ENCODE measurements at places on chromosomes 2 and 18. TPM values are rescaled to one million over a fixed set of nuclear protein-coding genes. Genes with fewer than 3 reads are reported as not detected.

FOXI3 gene
- total RNA-seq, result 0.60 TPM

CNDP1 gene
- total RNA-seq, result 0.31 TPM

GRCh38 chr2:183359867-183360266 lies 235.6 kb downstream of the NUP35 start:
- no peaks in the 10 kb centered on the region for H3K36me3 ChIP-seq
- H3K4me1 ChIP-seq, result no peaks in the 10 kb centered on the region
- no peaks in the 10 kb centered on the region for H3K27me3 ChIP-seq
- H3K4me3 ChIP-seq, result no peak overlapping the region

DNA sequence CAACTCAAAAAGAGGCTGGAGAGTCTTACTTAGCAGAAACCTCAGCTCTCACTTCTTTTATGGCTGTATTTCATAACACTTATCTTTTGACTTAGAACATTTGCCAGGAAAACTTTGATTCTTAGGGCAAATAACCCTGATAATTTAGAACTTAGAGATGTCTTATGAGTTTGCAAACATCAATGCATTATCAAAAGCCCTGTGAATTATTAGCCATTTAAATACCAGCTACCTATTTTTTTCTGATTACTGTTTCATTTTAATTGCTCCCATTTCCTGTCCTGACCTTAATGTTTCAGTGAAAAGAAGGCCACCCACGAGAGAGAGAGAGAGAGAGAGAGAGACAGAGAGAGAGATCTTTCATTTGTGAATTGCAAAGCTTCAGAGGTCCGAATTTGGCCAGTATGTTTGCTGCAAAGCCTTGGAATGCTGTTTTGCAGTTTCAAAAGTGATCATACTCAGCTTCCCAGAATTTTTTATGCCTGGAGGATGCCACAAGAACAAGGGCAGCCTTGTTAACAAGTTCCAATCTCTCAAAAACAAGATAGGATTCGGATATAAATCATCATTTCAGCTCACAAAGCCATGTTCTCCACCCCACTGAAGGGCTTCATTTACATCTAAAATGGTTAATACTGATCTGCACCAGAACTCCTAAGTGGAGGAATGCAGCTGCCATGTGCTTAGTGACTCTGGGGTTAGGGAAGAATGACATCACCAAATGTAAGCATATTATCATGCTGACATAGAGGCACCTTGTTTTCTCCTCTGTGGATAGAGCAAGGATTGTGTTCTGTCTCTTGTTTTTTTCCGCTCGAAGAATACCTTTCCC lies 478.2 kb downstream of the ARHGAP15 start:
- no peak overlapping the region for H3K27ac ChIP-seq
- H3K4me1 ChIP-seq, result no peaks in the 10 kb centered on the region
- H3K4me3 ChIP-seq, result no peak overlapping the region
- H3K27me3 ChIP-seq, result no peaks in the 10 kb centered on the region
- H3K36me3 ChIP-seq, result no peaks in the 10 kb centered on the region

DNA sequence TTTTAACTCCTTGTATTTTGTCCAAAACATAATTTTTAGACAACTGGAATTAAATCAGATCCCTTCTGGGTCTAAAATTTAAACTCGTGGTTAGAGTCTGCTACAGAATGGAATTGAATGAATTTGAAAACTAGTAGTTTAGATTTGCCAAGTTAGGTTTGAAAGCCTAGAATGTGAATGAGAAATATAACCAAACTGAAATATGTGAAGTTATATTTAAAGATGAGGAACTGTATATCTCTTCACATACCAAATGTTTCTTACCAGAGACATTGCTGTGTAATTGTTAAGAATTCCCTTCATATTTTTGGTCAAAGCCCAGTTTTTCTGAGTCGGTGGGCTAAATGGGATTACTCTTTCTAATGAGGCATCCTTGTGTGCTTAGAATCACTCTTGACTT lies 74.2 kb downstream of the LPIN1 start:
- no peak overlapping the region for H3K4me3 ChIP-seq
- DNase-seq, result no peak
- no peaks in the 10 kb centered on the region for H3K27me3 ChIP-seq
- H3K4me1 ChIP-seq, result no peaks in the 10 kb centered on the region
- H3K36me3 ChIP-seq, result peaks cover 12% of the 10 kb centered on the region

GRCh38 chr18:10033016-10033399 lies 119.2 kb downstream of the VAPA start:
- H3K27ac ChIP-seq, result no peak overlapping the region
- H3K36me3 ChIP-seq, result no peaks in the 10 kb centered on the region
- peaks cover 15% of the 10 kb centered on the region for H3K4me1 ChIP-seq

DNA sequence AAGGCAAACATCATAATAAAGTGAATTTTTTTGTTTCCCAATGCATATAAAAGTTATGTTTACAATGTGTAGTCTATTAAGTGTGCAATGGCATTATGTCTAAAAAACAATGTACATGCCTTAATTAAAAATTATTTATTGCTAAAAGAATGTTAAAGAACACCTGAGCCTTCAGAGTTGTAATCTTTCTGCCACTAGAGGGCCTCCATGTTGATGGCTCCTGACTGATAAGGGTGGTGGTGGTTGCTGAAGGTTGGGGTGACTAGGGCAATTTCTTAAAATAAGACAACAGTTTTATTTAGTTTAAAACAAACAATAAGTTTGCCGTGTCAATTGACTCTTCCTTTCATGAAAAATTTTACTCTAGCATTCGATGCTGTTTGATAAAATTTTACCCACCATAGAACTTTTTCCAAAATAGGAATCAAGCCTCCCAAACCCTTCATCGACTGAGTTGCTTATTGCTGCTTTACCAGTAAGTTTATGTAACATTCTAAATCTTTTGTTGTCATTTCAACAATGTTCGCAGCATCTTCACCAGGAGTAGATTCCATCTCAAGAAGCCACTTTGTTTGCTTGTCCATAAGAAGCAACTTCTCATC lies 32.3 kb downstream of the MAP3K2 start:
- no peak overlapping the region for H3K27ac ChIP-seq
- no peaks in the 10 kb centered on the region for H3K27me3 ChIP-seq
- DNase-seq, result no peak
- no peaks in the 10 kb centered on the region for H3K36me3 ChIP-seq
- H3K4me1 ChIP-seq, result no peaks in the 10 kb centered on the region

DNA sequence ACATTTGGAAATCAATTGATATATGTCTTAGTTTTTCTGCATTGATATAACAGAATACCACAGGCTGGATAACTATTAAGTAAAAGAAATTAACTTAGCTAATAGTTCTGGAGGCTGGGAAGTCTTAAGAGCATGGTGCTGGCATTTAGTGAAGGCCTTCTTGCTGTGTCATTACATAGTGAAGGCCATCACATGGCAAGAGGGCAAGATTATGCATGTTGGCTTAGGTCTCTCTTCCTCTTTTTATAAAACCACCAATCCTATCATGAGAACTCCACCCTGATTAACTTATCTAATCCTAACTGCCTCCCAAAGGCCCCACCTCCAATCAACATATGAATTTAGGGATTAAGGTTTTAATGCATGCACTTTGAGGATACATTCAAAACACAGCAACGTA lies 225.5 kb upstream of the VRK2 start:
- no peak overlapping the region for H3K4me3 ChIP-seq
- no peak for DNase-seq
- H3K27me3 ChIP-seq, result no peaks in the 10 kb centered on the region
